ENCODE measurements at places on chromosomes 6 and 20. TPM values are rescaled to one million over a fixed set of nuclear protein-coding genes. Genes with fewer than 3 reads are reported as not detected.

C20orf96 gene
- total RNA-seq: 20.5 TPM

ZKSCAN3 gene
- total RNA-seq: 7.0 TPM

DXO gene
- total RNA-seq: 38.1 TPM

COL19A1 gene
- not detected for total RNA-seq

TRIM15 gene
- total RNA-seq: 0.13 TPM

ADGB gene
- not detected for total RNA-seq

EEF1A2 gene
- 178 TPM for total RNA-seq

SEMG1 gene
- not detected for total RNA-seq

SESN1 gene
- total RNA-seq: 11.3 TPM

VGLL2 gene
- not detected for total RNA-seq

SIRPB2 gene
- total RNA-seq: not detected

HCK gene
- total RNA-seq: 0.98 TPM

NCOA3 gene
- 47.7 TPM for total RNA-seq

SNAI1 gene
- total RNA-seq: 8.8 TPM

SAPCD1 gene
- 6.3 TPM for total RNA-seq

COQ3 gene
- 9.5 TPM for total RNA-seq

SCRT2 gene
- not detected for total RNA-seq

CD93 gene
- total RNA-seq: 0.10 TPM

HM13 gene
- 337 TPM for total RNA-seq

MCHR2 gene
- not detected for total RNA-seq

PRRT1 gene
- total RNA-seq: 1.3 TPM

ZNF165 gene
- total RNA-seq: 4.2 TPM

PRDM1 gene
- total RNA-seq: 2.6 TPM

MMP24 gene
- 7.1 TPM for total RNA-seq

ZNF831 gene
- total RNA-seq: 0.03 TPM

Measured in Panc1 (cell line).